ENCODE measurements at places on chromosomes 7 and 10.

DNA sequence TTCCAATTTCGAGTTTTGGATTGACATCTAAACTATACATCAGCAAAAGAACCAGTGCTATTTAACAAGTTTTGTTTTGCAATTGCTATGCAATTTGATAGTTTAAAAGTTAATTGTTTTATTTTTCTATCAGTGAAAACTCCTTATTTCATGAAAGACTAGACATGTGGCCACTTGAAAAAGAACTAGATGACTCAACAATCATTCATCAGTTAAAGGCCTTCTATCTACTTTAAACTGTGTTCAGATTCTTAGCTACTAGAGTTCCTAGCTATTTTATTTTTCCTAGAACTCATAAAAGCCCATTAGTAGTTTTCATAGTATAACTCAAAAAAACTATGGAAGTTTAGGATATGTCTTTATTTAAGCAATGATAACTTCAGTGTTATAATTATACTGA lies 104.6 kb upstream of the LSM8 start:
- DNase-seq: no peak

- DNase-seq: no peak
Measured at GRCh38 chr7:151735186-151735850, 141.6 kb downstream of the PRKAG2 start.

DNA sequence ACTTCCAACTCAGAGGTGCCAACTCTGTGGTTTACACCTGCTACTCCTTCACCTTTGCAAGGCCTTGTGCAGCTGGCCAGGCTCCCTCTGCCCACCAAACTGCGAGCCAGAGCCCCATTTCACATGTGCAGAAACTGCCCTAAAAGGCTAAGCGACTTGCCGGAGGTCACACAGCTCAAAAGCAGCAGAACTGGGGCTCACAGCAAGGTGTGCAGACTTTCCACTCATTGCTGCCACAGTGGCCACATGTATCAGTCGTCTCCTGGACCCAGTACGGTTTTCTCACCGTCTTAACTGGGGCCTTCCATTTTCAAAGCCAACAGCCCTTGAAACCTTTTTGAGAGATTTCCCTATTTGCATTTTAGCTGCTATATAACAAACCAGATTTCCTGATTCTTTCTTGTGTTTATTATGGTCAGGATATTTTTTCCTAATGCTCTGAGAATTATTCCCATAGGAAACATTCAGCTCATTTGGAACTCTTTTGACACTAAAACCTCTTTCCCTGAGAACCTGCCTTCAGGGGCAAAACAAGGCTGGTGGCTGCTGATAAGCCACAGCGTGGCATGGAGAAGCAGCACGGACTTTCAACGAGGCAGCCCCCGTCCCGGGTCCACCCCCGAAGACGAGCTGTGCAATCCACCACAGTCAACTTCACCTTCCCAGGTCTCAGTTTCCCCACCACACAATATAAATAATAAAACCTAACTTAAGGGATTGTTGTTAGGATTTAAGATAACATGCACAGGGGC lies 29.9 kb downstream of the SORBS1 start:
- DNase-seq: no peak

- no peak for DNase-seq
Measured at GRCh38 chr7:69889976-69890351, 291.7 kb downstream of the AUTS2 start.

DNA sequence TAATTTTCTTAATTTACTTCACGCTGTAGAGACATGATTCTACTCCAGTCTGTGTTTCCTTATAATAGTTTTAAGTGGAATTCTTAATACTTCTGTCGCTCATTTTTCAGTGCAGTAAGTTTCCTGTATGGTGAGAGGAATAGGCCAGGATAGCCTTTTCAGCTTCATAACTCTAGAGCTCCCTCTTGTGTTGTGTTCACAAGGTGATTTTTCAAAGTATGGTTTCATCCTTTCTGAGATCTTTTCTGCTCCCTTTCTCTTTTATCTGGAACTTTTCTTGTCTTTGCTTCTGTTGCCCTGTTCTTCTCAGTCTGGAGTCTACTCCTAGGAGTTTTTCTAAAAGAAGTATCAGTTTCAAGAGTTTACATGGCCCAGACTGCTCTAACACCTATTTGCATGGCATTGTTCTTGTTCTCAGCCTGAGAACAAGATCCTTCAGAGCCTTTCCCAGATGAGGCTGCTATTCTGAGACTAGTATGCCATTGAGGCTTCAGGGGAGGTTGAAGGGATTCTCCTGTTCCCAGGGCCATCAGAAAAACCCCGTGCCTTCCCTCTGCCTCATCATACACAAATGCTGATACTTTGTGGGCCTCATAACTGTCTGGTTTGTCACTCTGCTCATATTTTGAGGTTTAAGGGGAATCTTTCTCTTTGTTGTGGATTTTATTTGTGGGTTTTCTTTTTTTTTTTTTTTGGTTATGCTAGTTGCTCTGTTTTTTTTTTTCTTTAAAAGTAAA lies 21.8 kb downstream of the NET1 start:
- peak; percentile 48 for DNase-seq

DNA sequence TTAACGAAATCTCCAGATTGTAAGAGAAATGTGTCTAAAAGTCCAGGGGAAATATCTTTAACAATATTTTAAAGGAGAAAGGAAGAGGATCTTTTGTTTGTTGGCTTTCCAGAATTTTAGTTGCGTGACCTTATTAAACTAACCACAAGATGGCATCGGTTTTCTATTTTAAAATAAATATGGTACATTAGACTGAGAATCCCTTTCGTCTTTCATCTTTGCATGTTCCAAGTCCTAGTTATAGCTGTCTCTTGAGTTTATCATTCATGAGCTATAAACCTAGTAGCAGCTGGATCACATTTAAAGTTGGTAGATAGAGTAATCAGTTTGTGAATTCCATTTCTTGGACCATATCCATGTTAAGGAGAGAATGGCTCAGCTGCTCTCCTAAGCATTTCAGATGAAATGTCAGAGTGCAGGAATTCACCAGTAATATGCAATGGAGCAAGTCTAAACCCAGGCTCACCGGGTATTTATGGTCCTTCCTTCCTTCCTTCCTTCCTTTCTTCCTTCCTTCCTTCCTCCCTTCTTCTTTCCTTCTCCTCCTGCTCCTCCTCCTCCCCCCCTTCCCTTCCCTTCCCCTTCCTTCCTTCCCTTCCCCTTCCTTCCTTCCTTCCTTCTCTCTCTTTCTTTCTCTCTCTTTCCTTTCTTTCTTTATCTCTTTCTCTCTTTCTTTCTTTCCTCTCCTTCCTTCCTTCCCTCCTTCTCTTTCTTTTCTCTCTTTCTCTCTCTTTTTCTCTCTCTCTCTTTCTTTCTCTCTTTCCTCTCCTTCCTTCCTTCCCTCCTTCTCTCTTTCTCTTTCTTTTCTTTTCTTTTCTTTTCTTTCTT lies 57.8 kb upstream of the RAB18 start:
- DNase-seq: peak; percentile 42

DNA sequence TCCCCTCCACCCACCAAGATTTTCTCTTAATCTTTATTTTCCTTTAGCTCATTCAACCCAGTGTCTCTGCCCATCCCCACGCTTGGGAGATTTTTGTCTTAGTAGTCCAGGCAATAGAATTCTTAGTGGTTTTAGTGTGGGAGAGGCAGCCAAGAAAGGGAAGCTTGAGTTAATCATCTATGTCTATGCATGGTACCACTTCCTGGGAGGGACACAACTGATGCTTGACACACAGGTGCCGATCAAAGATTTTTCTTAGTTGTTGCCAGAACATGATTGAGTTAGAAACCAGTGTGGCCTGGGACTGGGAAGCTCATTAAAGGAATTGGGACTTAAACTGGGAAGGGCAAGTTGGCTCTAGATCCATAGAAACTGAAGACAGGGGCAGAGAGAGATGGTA lies 3.1 kb downstream of the STRA8 start:
- DNase-seq: no peak

DNA sequence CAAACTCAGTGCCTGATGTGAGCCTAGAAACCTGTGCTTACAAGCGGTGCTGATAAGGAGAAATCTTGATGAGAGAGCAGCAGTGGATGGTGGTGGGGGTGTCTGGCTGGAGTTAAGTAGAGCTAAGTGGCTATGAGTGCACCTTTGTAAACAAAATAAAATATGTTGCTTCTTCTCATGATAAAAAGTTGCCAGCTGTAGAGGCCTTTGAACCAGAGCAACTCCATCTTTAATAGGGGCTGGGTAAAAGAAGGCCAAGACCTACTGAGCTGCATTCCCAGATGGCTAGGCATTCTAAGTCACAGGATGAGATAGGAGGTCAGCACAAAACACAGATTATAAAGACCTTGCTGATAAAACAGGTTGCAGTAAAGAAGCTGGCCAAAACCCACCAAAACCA lies 107.6 kb upstream of the FAM3C start:
- DNase-seq: no peak

DNA sequence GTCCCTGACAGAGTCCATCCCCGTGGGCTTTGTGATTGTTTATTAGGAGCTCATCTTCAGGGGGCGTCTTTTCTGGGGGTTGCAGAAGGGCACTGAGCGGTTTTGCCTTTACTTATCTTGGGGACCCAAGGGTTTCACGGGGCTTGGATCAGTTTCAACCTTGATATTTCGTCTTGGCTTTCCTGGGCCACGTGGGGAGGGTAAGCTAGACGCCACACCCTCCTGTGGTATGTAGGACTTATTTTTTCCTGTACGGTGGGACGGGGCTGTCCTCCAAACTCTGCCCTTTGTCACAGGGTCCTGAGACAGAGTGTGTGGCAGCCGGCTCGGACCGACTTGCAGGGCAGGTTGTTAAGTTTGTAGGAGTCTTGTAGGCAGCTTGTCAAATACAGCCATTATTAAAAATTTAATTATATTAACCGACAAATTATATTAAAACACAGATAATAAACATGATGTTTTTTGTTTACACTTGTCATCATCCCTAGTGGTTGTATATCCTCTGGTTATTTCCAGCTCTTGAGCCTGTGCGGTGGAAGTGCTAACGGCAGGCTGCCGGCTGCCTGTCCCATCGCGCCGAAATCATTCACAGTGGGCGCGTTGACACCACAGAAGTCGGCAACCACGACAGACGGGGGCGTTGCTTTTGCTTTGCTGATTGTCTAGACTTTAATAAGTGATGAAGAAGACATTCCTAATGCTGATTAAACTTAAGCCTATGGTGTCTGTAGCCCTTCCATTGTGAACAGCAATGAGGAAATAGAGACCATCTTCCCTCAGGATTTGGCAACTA lies 193.2 kb downstream of the DNAJB6 start:
- no peak for DNase-seq

- no peak for DNase-seq
Measured at GRCh38 chr7:81430761-81431160, 339.1 kb downstream of the HGF start.

DNA sequence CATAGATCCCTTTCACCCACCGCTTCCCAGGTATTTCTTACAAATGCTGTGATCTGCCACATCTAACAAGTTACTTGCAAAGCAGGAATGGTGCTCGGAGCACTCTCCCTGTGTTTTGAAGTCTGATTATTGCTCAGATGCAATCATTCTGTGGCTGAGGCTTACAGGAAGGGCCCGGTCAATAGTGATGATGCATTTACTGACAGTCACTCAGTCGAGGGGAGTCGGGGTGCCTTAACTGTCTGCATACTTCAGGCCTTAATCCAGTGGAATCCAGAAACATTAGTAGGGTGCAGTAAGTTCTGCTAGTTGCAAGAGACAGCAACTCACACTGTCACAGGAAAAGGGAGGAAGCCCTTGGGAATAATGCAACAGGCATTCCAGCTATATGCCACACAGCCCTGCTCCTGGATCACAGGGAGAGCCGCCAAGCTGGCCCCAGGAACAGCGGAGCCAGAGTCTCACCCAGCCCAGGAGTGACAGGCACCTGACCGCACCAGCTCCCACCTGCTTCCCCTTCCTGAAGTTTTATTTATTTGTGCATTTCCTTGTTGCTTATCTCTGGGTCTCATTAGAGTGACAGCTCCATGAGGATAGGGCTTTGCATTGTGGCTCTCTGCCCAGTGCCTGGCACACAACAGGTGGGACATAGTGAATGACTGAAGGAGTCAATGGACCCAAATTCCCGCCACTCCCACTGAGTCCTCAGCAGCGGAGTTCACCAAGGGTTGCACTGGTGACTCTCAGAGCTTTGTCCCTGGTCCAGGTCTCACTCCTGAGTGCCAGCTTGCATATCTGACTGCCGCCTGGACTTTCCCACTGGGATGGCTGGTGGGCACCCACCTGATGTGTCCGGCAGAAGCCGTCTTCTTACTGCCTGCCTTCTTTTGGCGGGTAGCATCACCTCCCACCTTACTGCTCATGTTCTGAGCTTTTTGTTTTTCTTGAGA lies 212.5 kb upstream of the SH2B2 start:
- DNase-seq: no peak

DNA sequence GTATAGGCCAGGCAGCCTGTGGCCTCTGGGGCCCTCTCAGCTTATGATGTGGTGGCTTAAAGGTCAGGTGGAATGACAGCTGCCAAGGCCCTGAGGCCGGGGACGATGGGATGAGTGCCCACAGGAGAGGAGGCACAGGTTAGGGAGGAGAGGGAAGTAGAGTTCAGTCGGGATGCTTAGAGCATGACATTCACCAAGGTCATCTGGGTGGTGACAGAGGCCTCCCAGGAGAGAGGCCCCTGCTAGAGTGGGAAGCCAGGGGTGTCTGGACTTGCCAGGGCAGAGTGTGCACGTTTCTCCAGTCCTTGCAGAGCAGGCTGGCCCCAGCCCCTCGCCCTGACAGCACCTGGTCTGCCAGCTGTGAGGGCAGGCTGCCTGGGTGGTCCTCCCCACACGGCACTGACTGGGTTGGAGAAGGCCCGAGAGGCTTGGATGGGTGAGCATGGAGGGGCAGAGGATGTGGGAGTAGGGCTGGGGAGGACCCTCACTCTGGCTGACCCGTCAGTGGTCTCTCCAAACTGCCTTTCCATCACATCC lies 1.5 kb downstream of the CALHM1 start:
- no peak for DNase-seq

- no peak for DNase-seq
Measured at GRCh38 chr7:43933902-43934560, 7.8 kb downstream of the UBE2D4 start.

- DNase-seq: no peak
Measured at GRCh38 chr7:107960272-107960671, 42.7 kb downstream of the LAMB1 start.

DNA sequence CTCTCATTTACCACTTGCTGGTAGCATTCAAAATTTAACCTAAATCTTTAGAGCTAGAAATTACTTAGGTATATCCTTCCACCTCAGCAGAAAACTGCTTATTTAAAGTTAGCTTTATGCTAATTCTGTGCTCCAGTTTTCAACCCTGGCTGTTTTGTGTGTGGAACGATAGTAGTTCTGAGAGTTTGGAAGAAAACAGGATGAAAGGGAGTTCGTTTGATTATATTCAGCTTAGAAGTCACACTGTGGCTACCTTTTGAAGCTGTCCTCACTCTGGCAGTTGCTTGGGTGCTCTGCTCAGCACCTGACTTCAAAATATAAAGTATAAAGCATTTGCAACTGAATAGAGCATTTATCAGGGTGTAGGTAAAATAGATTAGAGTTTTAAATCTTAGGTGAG lies 2.6 kb upstream of the ASCC1 start:
- DNase-seq: no peak

DNA sequence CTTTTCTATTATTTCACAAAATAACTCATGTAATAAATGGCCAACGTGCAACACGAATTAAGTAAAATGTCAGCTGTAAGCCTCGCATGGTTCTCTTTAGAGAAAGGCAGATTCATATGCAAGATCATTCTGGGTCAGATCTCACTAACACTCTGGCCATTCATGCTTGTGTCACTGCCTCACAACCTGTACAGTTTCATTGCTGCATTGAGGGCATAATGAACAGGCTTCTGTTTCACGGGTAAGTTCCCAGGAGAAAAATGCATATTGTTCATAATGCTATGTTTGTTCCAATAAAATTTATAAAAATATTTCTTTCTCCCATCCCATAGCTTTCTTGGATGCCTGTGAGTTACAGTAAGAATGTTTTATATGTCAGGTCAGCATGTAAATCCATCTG lies 734.0 kb upstream of the ANKRD30A start:
- DNase-seq: no peak

Measured in CD4-positive, alpha-beta T cell treated with Interleukin-2 at 100 ng/mL for 4 hours (primary cell).